ENCODE measurements at places on chromosomes 11 and 22. TPM values are rescaled to one million over a fixed set of nuclear protein-coding genes. Genes with fewer than 3 reads are reported as not detected.

ENTHD1 gene
- 0.41 TPM for total RNA-seq

RIMBP3C gene
- 0.46 TPM for total RNA-seq

DNA sequence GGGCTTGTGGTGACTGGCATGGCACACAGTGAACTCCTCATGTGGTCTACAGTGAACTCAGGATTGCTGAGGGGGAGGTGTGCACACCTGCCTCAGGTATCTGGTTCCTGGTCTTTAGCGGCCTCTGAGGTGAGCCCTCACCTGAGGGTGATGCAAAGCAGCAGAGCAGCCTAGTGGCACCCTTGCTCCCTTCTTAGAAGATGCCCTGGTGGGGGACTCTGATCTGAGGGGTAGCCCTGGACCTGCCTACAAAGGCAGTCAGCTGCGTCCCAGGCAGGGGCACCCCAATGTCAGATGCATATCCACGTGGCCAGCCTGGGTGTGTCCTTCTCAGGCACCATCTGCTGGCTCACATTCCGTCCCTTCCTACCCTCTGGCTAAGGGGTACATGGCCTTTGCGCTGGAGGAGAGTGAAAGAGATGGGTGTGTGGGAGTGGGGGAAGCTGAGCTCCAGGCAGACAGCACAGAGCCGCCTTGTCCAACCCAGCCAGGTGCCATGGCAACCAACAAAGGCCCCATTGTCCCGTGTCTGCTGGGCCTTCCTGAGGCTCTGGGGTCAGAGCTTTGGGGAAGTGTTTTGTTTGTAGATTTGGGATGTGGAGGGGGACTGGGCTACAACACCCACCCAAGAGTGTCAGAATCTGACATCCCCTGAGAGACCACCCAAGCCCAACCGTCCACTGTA is 5.8 kb downstream of the PLEKHB1 start:
- no peak overlapping the region for H3K27ac ChIP-seq
- no peak for DNase-seq
- peaks cover 5% of the 10 kb centered on the region for H3K4me1 ChIP-seq
- no peaks in the 10 kb centered on the region for H3K36me3 ChIP-seq
- H3K4me3 ChIP-seq = no peak overlapping the region

DNA sequence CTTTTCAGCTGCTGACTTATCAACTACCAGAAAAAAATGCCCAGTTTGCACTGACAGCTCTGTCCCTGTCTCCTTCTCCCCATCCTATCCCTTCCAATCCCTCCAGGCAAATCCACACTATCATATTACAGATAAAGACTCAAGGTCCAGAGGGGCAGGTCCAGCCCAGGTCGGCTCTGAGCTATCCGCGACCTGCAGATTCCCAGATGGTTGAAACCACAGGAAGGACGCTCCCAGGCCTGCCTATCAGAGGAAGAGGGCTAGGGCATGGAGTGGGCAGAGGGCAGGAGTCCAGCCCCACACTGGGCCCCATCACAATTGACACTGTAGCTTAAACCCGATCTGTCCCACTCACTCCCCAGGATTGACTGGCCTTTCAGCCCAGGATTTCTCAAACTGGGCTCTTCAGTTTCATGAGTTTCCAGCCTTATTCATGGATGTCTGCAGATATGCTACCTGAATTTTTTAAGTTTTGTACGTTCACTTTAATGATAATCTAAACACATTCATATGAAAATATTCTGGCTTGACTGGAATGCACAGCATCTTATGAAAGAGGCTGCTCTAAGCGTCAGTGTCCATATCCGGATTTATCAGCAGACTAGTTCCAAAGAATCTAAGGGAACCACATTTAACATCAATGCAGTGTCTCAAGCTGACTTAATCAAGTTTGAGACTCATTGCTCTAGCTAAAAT is 16.4 kb upstream of the FCHSD2 start:
- no peak for DNase-seq
- no peak overlapping the region for H3K27ac ChIP-seq
- H3K4me3 ChIP-seq = no peak overlapping the region
- H3K4me1 ChIP-seq = peaks cover 27% of the 10 kb centered on the region
- H3K27me3 ChIP-seq = no peaks in the 10 kb centered on the region
- H3K36me3 ChIP-seq = no peaks in the 10 kb centered on the region

- H3K36me3 ChIP-seq = no peaks in the 10 kb centered on the region
- no peak overlapping the region for H3K4me3 ChIP-seq
- peaks cover 13% of the 10 kb centered on the region for H3K27me3 ChIP-seq
- no peak for DNase-seq
- H3K4me1 ChIP-seq = no peaks in the 10 kb centered on the region
- no peak overlapping the region for H3K27ac ChIP-seq
These were observed 2.6 kb upstream of the MYOD1 start for GRCh38 chr11:17716807-17717206.
